ENCODE measurements at places on chromosomes 2 and 18.

GRCh38 chr18:6948281-6949055 is 169.1 kb downstream of the LAMA1 start:
- DNase-seq, result no peak

DNA sequence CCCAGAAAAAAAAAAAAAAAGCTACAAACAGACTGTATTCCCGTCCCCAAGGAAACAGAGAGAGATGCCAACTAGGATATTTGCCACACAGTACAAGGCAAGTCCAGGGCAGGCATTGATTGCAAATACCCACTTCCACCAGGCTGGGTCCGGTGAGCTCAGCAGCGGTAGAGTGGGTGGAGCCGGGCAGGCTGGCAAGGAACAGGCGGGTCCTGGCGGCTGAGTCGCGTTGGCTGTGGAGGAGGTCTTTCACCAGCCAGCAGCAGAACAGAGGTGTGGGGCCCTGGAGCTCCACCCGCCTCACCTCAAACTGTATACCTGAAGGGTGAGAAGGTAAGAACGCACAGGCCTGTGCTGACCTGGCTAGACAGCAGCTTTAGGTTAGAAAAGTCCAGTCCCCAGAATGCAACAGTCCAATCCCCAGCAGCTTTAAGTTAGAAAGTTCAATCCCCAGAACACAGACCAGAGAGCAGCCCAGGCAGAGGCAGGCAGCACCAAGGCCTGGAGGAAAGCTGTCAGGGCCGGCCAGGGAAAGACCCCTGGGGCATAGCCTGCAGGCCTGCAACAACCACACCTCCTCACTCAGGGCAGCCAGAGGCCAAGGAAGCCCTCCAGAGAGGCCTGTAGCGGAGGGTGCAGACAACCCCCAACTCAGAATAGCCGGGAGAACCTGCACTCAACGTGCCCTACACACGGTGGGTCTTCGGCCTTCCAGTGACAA is 21.9 kb upstream of the MTERF4 start:
- DNase-seq, result no peak

GRCh38 chr2:72127401-72128058 is 20.1 kb downstream of the CYP26B1 start:
- DNase-seq, result no peak

DNA sequence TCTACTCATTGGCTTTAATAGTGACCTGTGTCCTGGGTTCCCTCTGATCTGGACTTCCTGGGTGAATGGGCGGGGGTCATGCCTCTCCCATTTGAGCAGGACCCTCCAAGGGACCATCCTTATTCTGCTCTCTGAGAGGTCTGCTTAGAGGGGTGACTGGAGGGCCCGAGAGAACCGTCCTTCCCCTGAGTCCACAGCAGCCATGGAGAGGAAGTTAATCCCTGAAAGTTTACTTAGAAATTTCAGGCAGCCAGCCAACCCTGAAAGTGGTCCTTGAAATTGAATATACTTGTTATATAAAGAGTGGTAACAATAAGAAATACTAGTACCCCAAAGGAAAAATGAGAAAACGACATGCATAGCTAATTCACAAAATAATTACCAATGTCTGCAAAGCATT is 226.1 kb downstream of the DYSF start:
- no peak for DNase-seq

DNA sequence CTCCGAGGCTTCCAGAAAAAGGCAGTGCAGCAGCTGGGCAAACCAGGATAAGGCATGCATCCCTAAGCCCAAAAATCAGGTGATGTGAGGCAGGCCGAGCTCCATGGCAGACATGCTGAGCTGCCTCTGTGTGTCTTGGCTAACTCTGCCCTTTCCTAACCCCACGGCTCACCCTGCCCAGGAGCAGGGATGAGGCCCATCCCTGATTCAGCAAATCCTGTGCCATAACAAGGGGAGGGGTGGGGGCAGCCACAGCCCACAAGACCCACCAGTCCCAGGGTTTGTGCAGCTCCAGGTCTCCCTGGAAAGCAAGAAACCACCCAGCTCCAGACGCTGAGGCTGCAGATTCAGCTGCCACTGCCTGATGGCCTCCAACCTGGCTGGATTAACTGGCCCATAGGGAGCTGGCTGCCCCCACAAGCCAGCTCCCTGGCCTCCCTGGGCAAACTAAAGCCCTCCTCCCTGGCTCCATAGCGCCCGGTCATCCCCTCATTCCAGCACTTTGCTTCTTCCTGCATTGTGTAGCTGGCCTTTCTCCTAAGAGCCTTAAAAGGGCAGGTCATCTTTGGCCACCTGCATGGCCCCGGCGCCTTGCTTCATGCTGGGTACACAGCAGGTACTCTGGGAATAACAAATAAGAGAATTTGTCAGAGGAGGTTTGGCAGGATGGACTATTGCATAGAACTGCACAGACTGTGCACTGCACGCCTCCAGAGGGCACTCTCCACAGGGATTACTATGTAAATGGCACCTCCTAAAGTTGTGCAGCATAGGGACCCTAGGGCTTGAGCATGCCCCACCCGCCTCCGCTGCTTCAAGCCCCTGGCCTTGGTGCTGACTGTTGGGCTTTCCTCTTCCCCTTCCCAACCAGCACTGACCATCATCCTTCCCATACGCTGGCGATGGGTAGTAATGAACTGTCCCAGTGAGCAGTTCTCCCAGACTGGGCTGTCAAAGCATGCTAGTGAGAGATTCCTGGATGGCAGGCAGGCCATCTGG is 10.7 kb downstream of the STEAP3 start:
- no peak for DNase-seq

- no peak for DNase-seq
Measured at GRCh38 chr2:52117299-52117698, 1085.4 kb upstream of the NRXN1 start.

DNA sequence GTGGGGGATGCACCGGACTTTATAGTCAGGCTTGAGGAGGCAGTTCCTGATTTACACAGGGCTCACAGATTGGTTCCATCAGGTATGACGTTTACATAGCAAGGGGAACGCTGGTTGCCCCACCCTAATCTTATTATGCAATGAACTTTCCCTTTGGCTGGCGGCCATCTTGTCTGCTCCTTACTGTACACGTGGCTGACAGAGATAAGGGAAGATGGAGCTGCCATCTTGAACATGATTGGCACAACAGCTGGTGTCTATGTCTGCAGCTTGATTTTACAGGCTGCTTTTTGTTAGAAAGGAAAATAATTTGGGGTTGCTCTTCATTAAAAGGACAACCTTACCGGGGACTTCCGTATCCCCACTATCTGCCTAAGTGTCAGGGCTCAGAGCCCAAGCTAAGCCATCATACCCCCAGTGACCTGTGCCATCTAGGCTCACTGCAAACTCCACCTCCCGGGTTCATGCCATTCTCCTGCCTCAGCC is 33.5 kb upstream of the ATG16L1 start:
- DNase-seq, result no peak

- no peak for DNase-seq
Measured at GRCh38 chr2:16656784-16657391, 8.7 kb downstream of the CYRIA start.

GRCh38 chr2:157839162-157839801 is 36.8 kb downstream of the ACVR1 start:
- DNase-seq, result no peak

DNA sequence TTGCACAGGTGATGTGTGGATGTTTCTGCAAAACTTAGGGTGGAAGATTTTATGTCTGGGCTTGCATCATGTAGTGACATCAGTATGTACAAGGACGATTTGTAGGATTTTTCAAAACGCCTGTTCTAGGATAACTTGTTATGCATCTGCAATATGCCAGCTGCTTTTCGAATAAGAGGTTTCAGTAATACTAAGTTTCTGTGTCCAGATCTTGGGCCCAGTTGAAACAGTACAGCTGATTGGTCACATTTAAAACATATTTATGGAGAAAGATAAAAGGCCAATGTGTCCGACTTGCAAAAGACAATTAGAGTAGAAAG is 1.2 kb downstream of the PTPN4 start:
- no peak for DNase-seq

DNA sequence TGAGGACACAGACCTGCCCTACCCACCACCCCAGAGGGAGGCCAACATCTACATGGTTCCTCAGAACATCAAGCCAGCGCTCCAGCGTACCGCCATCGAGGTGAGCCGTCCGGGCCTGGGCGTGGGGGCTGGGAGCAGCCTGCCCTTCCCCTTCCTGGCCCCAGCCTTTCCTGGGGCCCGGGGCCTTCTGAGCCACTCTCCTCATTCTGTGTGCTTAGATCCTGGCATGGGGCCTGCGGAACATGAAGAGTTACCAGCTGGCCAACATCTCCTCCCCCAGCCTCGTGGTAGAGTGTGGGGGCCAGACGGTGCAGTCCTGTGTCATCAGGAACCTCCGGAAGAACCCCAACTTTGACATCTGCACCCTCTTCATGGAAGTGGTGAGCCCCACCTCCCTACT is 157.9 kb downstream of the DYSF start:
- DNase-seq, result no peak

DNA sequence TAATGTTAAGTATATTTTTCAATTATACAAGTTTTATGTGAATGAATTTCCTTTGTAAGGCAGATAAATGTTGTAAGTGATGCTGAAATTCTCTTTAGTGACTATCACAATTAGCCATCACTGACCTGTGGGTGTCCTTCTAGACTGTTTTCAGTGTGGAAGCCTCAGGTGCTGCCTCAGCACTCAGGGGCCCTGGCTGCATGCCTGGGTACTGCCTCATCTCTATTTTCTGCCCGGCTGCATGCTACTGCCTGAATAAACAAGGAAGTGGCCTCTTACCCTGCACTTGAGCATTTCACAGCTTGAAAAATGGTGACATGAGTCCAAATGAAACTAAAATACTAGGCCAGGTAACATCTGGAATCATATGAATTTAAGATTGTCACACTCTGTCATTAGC is 787.6 kb upstream of the SALL3 start:
- no peak for DNase-seq

DNA sequence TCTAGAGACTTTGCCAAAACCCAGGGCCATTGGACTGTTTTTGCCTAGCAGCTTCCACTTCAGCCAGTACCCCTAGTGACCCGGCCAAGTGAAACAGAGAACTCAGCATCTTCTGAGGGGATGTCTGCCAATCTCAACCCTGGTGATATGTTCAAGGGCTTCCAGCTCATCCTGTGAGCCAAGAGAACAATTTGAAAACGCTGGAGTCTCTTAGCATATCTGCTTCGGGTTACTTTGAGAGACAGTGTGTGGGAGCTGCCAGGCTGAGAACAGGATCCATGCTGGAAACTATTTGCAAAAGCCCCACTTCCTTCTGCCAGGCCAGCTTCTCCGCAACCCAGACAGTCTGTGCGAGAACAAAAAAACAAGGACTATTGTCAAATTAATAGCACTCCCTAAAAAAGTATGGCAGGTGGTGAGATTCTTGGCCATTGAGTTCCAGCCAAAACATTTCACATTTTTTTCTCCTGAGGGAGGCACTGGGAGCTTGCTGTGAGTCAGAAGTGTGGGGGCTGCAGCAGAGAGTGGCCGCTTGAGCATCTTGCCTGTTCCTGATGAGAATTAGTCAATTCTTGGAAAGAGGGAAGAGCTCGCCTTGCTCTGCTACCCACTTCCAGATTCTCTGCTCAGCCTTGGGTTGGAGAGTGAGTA is 395.6 kb upstream of the TRIB2 start:
- no peak for DNase-seq

DNA sequence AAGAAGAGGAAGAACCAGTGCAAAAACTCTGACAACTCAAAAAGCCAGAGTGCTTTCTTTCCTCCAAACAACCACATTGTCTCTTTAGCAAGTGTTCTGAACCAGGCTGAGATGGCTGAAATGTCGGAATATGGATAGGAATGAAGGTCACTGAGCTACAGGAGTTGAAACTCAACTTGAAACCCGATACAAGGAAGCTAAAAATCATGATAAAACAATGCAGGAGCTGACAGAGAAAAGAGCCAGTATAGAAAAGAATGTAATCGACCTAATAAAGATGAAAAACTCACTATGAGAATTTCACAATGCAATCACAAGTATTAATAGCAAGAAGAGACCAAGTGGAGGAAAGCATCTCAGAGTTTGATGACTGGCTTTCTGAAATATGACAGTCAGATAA is 15.0 kb upstream of the EIF2AK3 start:
- DNase-seq, result no peak

GRCh38 chr2:102346381-102347130 is 9.0 kb upstream of the IL18R1 start:
- no peak for DNase-seq

- no peak for DNase-seq
Measured at GRCh38 chr2:197890168-197890567, 85.8 kb downstream of the PLCL1 start.

DNA sequence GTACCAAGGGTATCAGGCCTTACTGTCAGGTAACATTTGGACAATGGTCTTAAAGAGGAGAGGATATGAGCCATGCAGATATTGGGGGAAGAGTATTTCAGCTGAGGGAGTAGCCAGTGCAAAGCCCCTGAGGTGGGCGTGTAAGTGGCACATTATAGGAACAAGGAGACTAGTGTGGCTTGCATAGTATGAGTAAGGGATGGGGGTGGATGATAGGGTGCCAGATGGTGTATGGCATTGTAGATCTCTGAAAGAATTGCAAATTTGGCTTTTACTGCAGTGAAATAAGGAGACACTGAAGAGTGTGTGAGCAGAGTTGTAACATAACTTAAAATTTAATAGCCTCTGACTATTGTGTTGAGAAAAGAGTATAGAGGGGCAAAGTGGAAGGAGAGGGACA is 244.0 kb downstream of the PDE11A start:
- no peak for DNase-seq

DNA sequence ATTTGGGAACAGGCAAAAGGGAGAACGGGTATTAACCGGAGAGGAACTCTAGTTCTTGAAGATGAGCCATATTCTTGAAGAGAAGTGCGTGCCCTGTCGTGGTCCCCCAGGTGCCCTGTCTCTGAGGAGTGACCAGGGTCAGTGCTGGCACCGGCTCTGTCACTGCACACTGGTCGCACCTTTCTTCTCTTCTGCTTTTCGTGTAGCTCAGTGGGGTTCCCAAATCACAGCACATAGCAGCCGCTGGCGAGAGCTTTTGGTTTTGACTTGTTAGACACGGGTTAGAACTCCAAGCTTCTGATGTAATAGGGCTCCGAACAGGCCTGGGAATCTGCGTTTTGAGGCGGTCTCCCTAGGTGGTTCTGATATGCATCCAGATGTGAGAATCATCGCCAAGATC is 18.4 kb upstream of the LRRTM1 start:
- no peak for DNase-seq

DNA sequence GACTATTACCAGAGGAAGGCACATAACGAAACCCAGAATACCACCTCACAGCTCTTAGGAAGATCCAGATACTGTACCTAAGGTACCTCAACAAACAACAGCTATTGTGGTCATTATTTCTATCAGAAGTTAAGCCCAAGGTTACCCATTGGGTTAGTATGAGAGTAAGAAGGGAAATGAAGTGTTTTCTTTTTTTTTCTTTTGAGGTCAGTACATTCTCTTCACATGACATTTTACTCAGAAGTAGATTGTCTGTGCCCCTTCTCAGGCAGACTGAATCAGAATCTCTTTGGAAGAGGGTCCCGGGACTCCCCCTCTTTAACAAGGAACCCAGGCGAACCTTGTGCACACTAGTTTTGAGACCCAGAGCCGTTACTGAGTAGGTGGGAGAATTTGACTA is 233.7 kb upstream of the CXCR4 start:
- no peak for DNase-seq

- DNase-seq, result no peak
Measured at GRCh38 chr18:63882333-63883141, 5.0 kb upstream of the SERPINB2 start.

All from cortex of kidney (tissue), 1 donor.